ENCODE measurements at places on chromosomes 1 and 21.
A peak's percentile ranks its signal among the peaks of the same experiment; 100 is the strongest.

GRCh38 chr1:205306929-205307566 lies 14.5 kb downstream of the NUAK2 start:
- no peak for DNase-seq

GRCh38 chr1:21669258-21670058 lies at the start of gene RAP1GAP:
Gene RAP1GAP, minus strand, starts transcription at chr1:21669357. Its CDS starts 49,325 bp downstream, at chr1:21620032.
- DNase-seq: no peak

- no peak for DNase-seq
These were observed 21.5 kb downstream of the TUT4 start for GRCh38 chr1:52531249-52531872.

DNA sequence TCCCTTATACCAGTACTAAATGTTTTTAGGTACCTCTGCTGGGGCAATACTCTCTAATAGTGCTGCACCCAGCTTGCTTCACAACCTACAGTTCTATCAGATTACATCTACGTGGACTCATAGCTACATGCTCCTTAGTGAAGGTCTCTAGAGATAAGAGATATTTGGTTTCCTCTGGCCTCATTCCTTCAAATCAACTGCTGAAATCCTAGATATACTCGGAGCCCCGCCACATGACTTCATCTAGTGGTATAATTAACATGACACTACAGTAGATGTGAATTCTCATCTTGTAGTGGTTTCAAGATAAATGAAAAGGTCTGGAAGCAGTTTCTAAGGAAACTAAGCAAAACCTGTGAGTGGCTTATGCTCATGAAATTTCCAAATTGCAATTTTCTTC lies 115.4 kb downstream of the SMYD2 start:
- peak; percentile 74 for DNase-seq

DNA sequence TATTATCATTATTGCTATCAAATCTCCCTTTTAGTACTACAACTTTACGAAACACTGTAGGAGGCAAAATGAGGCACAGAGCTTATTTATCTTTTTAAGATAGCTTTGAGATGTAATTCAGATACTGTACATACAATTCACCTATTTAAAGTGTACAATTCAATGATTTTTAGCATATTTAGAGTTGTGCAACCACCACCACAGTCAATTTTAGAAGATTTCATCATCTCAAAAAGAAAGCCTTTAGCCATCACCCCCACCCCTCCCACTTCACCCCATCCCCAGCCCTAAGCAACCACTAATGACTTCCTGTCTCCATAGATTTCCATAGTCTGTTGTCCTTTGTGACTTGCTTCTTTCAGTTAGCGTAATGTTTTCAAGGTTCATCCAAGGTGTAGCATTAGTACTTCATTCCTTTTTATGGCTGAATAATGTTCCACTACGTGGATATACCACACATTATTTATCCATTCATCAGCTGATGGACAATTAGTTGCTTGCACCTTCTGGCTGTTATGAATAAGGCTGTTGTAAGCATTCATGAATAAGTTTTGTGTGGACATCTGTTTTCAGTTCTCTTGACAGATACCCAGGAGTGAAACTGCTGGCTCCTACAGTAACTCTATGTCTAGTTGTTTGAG lies 9.4 kb upstream of the CAPN9 start:
- no peak for DNase-seq

DNA sequence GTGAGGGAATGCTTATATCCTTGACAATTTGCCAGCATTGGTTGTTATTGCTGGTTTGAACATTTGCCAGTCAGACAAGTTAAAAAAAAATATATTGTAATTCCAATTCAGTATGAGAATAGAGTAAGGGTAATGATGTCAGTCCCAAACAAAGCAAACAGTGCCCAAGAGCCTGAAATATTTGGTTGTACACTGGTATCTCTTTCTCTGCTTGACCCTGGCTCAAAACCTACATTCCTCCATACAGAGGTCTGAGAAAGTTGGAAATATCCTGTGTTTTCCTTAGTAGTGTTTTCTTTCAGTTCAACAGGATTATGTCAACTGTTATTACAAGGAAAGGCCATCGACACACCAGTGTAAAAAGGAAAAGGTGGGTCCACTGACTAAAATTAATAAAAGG lies 145.6 kb downstream of the MRPL39 start:
- no peak for DNase-seq

All from iris pigment epithelial cell (primary cell).